ENCODE measurements at places on chromosomes 2 and 18. TPM values are rescaled to one million over a fixed set of nuclear protein-coding genes. Genes with fewer than 3 reads are reported as not detected.

DNA sequence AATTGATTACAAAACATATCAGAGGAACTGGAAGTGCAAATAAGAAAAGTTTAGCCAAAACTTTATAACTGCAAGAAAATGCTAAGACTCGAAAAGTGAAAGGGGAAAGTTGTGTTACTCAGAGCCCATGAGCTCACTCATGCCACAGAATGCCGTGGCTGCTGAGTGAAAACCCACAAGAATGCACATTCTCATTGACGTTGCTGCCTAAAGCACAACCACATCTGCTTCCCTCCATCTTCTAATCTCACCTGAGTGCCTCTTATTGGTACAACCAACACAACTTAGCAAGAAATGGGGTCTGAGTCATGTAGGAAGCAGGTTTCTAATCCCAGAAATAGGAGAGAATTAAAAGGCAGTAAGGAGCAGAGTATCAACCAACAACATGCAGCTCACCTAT is 259.7 kb downstream of the LNPK start:
- no peaks in the 10 kb centered on the region for H3K4me1 ChIP-seq
- DNase-seq, result no peak
- no peaks in the 10 kb centered on the region for H3K27me3 ChIP-seq
- no peaks in the 10 kb centered on the region for H3K36me3 ChIP-seq
- H3K27ac ChIP-seq, result no peak overlapping the region
- no peak overlapping the region for H3K4me3 ChIP-seq

GRCh38 chr2:189014449-189015138 is 40.4 kb downstream of the COL3A1 start:
- no peaks in the 10 kb centered on the region for H3K27me3 ChIP-seq
- no peaks in the 10 kb centered on the region for H3K36me3 ChIP-seq
- H3K4me1 ChIP-seq, result no peaks in the 10 kb centered on the region

DNA sequence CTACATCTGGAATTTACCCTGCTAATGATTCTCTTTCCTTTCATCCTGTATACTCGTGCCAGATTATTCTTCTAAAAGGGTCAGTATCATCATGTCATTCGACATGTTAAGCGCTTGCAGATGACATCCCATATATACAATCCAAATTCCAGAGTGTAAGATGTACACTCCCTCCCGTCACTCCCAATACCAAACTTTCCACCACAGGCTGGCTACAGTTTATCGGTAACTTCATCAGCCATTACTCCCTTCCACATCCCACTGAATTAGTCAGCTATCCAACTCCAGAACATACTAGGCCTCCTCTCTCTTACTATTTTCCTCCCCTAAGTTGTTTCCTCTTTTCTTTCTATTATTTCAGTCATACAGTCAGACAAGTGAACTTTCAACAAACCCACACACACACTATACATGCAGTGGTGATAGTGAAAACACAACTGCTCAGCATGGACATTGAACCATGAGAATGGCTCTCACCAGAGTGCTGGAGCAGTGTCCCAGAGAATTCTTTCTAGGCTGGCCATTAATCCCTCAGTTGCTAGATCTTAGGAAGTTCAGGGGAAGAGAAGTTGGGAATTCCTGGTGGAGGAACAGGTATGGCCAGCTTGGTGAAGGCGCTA is 10.6 kb upstream of the NMI start:
- no peaks in the 10 kb centered on the region for H3K36me3 ChIP-seq
- no peaks in the 10 kb centered on the region for H3K27me3 ChIP-seq
- no peak overlapping the region for H3K27ac ChIP-seq
- no peak for DNase-seq

The REG3G gene
- total RNA-seq, result not detected

The ABCB11 gene
- total RNA-seq, result not detected

DNA sequence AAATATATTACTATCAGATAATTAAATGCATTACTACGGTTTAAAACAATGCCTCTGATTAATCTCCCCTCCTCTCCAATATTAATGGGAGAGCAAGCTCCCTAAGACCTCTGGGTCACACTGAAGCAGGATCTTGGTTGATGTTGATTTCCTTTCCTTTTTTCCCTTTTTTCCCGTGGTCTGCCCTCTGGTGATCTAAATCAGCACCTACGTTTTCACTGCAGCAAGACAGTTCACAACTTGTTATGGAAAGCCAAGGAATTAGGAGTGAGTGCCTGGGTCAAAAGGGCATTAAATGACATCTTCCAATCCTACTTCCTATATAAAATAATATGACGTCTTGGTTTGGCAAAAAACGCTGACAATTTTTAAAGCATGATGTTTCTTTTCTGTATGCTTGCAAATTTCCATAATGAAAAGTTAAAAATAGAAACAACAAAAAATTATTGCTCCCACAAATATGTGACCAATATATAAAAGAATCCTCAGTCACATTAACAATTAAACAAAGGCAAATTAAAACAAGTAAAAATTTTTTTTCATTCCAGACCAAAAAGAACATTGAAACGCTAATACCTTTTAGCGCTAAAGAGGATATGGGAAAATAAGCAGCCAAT is 7.9 kb upstream of the CFAP36 start:
- H3K36me3 ChIP-seq, result no peaks in the 10 kb centered on the region
- no peaks in the 10 kb centered on the region for H3K4me1 ChIP-seq
- no peak for DNase-seq
- no peaks in the 10 kb centered on the region for H3K27me3 ChIP-seq

DNA sequence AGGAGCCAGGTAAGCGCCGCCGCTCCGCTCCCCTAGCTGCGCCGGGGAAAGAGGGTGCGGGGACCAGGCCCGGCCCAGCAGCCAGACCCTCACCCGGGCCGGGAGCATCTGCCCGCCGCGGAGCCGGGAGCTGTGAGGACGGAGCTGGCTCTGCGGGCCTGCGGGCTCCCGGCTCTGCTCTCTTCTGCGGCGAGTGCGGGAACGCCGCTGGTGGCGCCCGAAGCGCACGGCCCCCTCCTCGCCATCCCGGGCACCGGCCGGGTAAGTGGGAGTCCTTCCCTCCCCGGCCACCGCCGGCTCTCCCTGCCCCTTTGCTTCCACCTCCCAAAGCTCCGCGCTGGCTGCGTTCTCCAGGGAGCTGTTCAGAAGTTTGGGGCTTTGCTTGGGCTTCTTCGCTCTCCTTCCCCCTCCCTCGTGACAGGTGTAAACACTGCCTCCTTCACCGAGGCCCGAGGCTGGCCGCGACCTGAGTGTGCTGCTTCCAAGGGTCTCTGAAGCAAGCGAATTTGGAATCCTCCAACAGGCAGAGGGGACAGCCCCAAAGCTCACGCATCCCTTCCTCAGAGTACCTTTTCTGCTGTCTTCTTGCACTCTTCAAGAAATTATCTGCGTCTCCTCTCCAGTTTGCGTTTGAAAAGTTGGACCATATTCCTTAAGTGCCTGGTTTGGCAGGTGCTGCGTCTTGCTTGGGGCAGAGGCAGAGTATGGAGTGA is 632 bp downstream of the AFTPH start:
- H3K27me3 ChIP-seq, result no peaks in the 10 kb centered on the region
- peak; percentile 44 for DNase-seq
- H3K4me1 ChIP-seq, result peaks cover 7% of the 10 kb centered on the region
- no peaks in the 10 kb centered on the region for H3K36me3 ChIP-seq

DNA sequence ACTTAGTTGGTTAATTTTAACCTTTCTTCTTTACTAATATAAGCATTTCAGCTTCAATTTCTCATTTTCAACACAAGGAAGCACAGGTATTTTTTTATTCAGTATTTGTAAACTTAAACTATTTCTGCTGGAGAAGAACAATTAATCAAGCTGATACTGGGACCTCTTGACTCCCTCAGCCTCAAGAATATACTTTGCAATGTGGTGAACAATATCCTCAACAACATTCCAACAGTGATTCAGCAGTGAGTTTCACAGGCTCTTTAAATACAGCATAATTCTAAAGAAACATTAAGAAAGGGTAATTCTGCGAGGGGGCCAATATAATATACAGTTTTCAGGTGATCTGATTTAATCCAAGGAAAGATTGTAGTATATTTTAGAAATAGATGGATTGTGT is 10.0 kb downstream of the RAPGEF4 start:
- H3K27ac ChIP-seq, result no peak overlapping the region
- H3K4me1 ChIP-seq, result no peaks in the 10 kb centered on the region
- H3K36me3 ChIP-seq, result no peaks in the 10 kb centered on the region

DNA sequence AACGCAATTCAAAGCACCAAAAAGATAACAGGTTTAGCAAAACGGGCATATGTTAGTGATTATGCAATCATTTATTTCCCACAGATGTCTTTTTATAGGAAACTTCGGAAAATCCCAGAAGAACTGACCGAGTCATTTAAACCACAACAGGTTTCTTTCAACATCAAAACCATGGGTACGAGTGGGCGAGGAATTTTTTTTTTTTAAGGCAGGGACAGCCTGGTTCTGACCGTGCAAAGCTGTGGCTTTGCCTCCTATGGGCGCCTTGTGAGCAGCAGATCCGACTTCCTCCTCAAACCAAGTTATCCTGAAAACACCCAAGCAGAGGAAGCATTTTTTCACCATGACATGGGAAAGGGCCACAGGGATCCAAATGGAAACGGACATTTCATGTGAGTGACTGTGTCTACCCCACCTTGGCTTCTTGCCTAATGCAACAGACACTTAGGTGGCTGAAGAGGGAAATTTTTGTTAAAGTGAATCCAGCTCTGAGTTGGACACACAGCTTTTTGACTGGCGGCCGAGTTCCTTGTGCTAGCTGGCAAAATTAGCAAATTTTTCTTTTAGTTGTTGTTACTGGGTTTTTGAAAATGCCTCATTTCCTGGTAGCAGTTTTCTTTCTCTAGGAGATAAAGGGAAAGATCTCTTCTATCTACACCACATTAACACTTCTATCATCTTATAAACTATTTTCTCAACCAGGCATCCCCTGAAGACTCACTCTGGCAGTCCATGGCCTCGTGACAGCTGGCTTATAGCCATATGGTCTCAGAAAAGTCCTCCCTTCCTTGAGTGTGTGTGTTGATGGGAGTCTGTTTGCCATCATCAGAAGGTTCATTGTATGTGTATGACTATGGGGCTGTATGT is 487.4 kb upstream of the ZEB2 start:
- H3K4me3 ChIP-seq, result no peak overlapping the region
- no peaks in the 10 kb centered on the region for H3K27me3 ChIP-seq
- no peak for DNase-seq
- H3K36me3 ChIP-seq, result no peaks in the 10 kb centered on the region

DNA sequence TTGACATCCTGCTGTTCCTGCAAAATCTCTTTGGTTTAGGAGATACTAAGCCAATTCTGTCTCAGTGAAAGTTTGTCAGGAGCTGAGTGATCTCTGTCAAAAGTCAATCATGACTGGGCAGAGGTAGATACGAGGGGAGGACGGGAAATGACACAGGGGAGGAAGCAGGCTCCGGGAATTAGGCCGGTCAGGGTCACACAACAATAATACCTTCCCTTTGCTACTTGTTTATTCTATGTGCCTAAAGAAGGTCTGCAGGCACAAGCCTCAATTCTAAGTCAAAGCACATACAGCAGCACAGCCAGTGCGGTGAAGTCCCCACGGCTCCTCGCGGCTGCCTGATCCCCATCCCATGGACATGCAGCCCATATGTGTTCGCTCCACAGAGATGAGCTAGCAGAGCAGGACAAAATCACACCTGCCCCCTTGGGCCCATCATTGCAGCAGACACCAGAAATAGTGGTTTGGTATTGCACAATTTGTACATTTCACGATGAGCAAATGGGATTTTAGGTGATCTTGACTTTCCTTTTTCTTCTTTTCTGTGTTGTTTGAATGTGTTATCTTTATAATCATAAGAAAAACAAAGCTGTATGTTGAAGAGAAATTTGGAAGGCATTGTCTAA is 141.4 kb downstream of the VAPA start:
- no peak overlapping the region for H3K4me3 ChIP-seq
- H3K27ac ChIP-seq, result peak overlapping the region; percentile 32
- no peak for DNase-seq
- H3K27me3 ChIP-seq, result no peaks in the 10 kb centered on the region
- no peaks in the 10 kb centered on the region for H3K36me3 ChIP-seq

DNA sequence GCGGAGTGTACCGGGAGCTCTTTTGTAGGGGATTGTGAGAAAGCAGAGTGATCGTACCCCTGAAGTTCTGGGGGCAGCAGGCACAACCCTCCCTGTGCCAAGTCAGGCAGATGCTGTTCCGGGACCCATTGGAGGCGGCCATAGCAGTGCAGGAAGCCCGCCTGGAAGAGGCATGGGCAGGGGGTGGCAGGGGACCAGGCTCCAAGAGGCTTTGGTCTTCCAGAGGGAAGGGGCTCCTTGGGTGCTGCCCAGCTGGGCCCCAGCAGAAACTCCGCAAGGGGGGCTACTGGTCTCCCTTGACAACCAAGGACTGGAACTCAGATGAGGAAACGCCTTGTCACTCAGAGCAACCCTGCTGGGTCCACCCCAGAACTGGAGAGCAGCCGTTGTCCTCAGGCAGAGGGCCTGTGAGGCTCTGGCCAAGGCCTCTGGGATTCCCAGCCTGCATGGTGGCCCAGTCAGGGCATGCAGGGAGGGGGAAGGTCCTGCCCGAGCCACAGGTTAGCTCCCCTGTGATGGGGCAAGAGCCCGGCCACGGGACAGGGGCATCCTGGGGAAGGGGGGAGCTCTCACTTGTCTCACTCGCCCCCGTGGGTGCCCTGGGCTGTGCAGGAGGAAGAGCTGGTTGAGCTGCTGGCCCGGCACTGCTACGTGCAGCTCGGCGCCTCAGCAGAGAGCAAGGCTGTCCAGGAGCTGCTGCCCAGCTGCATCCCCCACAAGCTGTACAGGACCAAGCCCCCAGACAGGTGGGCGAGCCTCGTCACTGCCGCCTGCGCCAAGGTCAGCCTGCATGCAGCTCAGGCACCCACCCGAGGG is 21.0 kb upstream of the GPR17 start:
- no peaks in the 10 kb centered on the region for H3K36me3 ChIP-seq
- no peak overlapping the region for H3K4me3 ChIP-seq
- DNase-seq, result peak; percentile 19
- H3K4me1 ChIP-seq, result peaks cover 4% of the 10 kb centered on the region
- H3K27ac ChIP-seq, result no peak overlapping the region

The NLRC4 gene
- total RNA-seq, result 8.7 TPM

DNA sequence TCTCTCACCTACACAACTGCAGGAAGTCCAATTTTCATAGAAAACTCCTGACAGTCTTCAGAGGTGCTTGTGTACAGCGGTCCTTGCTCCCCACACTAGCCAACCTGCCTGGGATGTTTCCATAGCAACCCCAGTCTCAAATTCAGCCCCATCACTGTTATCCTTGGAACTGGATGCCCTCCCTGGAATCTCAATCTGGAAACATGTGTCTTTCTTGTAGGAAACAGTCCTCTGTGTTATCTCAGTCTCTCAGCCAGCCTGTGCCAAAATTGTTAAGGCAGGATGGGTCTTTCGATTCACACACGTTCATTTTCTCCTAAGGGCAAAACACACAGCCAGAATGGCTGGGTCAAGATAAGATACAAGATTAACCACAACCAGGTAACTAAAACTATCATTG is 295.5 kb upstream of the RND3 start:
- H3K4me1 ChIP-seq, result no peaks in the 10 kb centered on the region
- DNase-seq, result no peak
- no peaks in the 10 kb centered on the region for H3K36me3 ChIP-seq
- no peak overlapping the region for H3K4me3 ChIP-seq
- H3K27me3 ChIP-seq, result no peaks in the 10 kb centered on the region

- H3K4me1 ChIP-seq, result peaks cover 9% of the 10 kb centered on the region
- H3K4me3 ChIP-seq, result no peak overlapping the region
- no peaks in the 10 kb centered on the region for H3K36me3 ChIP-seq
- no peak for DNase-seq
- no peak overlapping the region for H3K27ac ChIP-seq
Observed at GRCh38 chr2:118128826-118129225, 40.6 kb downstream of the INSIG2 start.
